ENCODE measurements at places on chromosomes 4 and X.

DNA sequence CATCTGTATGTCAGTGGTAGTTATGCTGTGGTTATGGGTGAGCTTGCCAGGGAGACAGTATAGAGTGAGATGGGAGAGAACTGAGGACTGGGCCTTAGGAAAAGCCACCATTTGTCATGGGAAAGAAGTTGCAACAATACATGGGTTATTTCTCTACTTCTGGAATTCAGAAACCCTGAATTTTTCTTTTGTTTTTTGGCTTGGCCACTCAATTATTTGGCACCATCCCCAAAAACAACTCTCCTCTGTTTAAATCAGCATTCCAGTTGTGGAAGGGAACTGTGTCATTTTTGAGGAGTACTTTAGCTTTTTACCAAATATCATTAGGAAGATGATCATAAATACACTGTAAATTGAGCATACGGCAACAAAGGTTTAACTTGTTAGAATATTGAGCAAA lies 41.1 kb upstream of the ACSL4 start:
- DNase-seq = no peak

DNA sequence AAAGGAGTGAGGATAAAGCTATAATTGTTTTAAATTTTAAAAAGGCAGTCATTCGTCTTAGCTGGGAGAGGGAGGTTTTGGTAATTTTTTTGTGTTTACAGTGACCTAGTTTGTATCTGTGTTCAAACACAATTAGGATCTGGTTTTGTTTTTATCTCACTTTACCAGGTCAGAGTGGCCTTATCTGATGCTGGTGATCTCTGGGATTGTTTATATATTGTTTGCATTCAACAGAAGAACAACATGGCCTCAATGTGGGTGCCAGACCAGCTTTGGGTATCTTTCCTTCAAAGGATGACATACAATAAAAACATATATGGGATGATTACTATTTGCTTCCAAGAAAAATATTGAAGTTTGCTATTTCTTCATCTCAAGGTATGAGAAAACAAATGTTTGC lies 272.2 kb upstream of the UGT8 start:
- no peak for DNase-seq

GRCh38 chr4:39637221-39637585 lies 1.5 kb downstream of the SMIM14 start:
- no peak for DNase-seq

DNA sequence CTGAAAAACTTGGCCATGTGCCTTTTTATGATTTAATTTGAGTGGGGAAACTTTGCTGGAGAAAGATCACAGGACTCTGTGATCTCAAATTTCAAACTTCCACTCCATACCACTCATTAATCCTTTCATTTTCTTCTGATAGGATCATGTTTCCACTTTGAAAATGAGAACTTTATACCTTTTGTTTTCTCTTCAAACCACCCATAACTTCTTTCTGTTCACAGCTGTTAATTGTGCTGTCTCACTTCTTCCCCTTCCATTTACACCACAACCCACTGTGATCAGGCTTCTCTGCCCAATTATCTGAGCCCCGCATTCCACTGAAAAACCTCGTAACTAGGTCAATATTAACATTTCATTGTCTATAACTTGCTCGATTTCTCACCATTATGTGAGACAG lies 47.0 kb upstream of the ARSJ start:
- DNase-seq = no peak

- DNase-seq = no peak
These were observed 44.2 kb downstream of the TBC1D14 start for GRCh38 chr4:6953751-6954380.

DNA sequence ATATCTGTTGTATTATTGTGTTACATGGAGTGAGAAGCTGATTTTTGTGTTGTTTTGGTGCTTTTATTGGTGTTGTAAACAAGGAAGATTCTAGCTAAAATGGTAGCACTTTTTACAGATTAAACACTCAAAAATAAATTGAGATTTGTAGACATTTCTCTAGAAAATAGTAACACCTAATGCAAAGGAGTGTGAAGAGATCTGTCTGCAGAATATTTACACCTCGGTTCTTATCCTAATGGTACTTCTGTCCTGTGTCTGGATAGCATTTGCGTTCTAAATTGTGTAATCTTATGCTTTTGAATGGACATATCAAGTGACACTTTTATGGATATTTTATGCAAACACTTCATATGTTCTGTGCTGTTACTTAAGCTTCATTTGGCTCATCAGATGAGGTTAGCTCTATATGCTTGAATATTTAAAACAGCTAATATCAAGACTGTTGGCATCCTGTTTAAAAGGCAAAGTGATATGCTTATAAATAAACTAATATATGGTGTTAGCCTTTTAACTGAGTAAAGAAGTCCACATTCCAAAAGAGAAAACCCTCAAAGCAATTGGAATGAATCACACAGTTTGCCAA lies 6.0 kb downstream of the PCDH7 start:
- DNase-seq = no peak

DNA sequence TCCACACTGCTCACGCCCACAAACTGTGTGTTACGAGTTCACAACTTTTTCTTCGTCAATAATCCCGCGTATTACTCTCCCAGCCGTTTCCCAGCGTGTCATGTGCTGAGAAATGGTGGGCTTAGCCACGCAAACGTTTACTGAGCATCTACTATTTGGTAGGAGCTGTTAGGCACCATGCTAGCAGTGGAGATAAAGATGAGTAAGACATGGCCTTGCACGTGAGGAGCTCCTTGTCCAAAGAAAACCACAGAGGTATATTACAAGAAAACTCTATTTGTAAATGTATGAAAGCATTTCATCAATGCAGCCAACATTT lies 821 bp upstream of the TMEM128 start:
- no peak for DNase-seq

DNA sequence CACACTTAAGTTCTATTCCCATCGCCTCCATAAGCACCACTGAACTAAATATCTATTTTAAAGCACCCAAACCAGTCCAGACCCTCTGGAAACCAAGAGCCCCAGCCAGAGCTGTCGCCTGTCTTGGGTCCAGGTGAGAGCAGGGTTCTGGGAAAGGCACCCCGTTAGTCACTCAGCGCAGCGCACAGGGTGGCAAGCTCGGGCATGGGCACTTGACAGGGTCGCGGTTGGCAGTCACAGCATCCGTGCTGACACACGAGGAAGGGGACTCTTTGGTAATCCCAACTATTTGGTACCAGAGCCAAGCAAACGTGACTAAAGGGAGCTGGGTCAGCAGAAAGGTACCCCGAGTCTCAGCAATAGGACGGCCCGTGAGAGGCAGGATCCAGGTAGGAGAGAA lies 24.3 kb upstream of the ETNPPL start:
- no peak for DNase-seq

DNA sequence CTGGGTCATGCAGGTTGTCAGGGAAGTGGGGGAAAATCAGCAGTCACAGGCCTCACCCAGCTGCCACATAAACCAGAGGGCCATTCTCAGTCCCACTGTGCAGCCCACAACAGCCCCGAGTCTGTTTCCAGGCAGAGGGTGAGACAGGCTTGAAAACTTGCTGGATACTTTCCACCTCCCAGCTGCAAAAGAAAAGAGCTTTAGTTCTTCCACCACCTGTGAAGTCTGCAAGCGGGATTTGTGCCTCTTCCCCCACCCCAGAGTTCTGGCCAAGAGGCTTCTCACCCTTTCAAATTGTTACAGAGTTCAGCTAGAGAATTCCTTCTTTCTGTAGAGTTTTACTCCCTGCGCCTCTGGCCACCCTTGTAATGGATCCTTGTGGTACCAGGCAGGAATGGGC lies 115.5 kb upstream of the ZDHHC15 start:
- DNase-seq = no peak

DNA sequence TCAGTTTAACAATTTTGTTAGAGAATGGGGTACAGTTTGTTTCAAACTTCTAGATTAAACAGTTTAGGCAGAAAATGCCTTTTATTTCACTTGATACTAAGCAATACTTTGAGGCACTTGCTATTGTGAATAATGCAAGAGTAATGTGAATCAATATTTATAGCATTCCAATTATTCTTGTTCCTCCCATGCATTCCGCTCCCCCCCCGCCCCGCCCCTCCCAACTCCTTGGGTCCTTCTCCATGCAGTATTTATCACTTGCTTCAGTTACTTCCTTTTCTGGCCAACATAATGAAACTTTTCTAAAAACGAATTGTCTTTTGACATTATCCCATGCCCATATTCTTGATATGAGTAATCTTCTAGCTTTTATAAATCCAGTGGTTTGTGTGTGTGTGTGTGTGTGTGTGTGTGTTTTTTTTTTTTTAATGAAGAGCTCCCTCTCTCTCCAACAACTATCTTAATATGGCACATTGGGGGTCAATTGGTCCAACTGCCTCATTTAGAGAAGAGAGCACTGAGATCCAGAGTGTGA lies 1.6 kb downstream of the BANK1 start:
- DNase-seq = no peak

DNA sequence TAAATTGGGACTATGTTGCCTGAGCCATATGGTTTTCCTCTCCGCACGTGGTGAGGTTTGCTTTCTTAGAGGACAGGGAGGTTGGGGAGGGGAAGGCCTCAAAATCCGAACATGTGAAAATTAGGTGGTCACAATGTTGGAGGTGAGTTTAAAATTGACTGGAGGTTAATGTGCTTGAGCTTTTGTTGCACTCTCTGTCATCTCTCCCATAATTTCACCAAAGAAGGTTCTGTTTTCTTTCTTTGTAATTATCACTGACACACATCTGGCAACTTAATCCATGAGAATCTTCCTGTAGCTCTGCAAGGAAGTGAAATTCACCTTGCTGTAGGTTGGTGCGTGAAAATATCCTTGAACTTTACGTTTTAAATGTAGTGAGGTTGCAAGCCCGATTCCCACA lies 225.5 kb downstream of the PDGFC start:
- DNase-seq = no peak

DNA sequence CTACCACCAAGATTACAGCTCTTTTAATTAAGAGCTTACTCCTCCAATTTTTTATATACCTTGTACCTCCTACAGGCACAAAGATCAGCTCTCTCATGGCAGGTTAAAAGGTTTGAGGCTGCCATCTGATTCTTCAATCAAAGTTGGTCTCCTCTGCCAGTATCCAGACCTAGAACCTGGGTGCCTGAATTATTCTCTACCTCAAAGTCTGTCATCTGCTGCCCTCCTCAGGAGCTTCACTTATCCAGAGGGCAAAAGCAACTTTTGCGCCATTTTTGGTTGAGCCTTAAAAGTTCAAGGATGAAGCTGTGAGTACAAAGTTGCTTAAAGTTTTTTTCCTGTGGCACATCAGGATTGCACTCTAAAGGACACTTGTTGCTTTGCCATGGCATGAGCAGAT lies 343.7 kb upstream of the PPP1R2C start:
- no peak for DNase-seq

DNA sequence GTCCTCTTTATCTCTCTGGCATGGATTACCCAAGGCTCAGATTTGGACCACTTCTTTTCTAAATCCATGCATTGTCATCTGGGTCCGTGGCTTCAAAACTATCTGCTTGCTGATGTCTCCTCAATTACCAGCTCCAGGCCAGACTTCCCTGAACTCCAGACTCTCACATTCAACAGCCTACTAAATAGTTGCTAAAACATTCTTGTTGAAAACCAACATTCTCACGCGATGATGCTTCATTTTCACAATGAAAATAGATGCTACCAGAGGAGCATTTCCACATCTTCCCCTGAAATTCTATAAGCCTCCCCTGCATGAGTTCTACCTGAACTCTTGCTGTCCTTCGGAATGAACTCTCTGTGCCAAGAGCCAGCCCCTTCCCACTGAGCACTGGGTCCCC lies 5.2 kb upstream of the TLR6 start:
- DNase-seq = no peak

DNA sequence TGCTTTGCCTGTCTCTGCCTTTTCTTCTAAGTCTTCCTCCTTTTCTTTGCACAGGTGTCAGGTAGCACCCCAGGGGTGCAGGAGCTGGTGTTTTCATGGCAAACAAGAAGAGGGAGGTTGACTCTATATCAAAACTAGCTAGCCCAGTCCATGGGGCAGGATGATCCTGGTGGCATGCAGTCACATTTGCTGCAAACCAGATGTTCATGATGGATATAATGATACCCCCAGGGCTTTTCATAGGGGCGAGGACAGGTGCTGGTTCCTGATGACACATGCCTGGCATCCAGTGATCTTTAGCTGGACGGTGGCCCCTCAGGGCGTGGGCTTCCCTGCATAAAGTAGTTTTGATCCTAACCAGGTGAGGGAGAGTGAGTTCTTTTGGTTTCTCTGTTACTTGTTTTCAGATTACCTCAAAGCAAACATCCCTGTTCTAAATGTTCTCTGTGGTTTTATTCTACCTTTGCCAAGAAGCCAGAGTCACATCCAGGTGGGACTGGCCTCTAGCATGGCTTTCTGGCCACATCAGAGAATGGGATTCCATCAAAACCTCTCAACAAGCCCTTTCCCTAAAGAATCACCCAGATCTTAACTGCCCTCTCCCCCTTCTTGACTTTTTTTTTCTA lies 11.2 kb upstream of the UBA6 start:
- no peak for DNase-seq

DNA sequence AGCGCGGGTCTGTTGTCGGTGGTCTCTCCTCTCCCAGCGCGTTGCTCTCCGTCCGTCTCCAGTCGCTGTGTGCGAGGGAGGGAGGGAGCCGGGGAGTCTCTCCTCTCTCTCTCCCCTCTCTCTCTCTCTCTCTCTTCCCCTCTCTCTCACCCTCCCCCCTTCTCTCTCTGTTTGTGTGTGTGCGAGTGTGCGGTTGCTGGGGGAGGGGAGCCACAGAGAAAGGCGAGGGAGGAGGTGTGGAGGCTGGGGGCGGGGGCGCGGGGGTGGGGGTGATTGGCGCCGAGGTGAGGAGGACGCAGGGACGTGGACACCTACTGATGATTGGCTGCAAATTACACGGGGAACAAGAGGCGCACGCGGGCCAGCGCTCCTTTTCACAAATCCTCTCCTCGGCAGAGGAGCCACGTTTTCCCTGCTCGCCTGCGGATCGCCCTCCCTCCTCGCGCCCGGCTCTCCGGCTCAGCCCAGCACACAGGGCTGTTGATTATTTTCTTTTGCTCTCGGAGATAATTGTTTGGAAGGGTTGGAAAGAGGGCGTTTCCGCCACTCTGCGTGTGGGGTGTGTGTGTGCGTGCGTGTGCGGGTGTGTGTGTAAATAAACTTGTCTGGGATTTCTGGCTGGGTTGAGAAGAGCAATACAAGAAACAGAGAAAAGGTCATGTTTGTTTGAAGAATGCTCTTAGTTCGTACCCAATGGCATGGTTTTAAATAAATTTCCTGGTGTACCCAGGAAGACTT lies at the start of gene CXXC4:
CXXC4 (minus strand) TSS at position 73 of the 738 bp plus-strand sequence. CDS start 3,092 bp downstream, outside the sequence.
- no peak for DNase-seq

GRCh38 chrX:153905481-153906095 lies 1.1 kb downstream of the AVPR2 start:
- DNase-seq = no peak

DNA sequence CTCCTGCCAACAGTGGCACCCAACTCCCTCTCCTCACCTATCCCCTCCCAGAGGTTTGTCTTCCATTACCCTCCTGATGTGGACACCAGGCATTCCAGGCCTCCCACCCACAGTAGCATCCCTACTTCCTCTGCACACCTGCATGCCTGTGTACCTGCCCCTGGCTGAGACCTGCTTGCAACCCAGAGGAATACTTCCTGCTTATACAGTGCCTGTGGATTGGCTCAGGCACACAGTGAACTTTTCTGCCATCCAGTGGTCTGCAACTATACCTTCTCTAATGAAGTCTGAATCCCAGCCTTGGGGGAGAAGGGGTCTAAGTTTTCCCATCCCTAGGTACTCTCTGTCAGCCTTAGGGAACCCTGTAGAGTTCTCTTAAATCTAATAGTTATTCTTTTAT lies 169.9 kb downstream of the IQCM start:
- no peak for DNase-seq
